Cerebellar cortex (tissue), 1 donor: ENCODE measurements at places on chromosomes 2 and 18.
A peak's percentile ranks its signal among the peaks of the same experiment; 100 is the strongest.

GRCh38 chr2:88606371-88607030, 20.8 kb downstream of the EIF2AK3 start:
- no peak for DNase-seq

- DNase-seq = peak; percentile 13
Observed at GRCh38 chr2:102049756-102050443, 58.1 kb downstream of the IL1R2 start.

- no peak for DNase-seq
Observed at GRCh38 chr18:41532344-41533086, 422.5 kb upstream of the PIK3C3 start.

DNA sequence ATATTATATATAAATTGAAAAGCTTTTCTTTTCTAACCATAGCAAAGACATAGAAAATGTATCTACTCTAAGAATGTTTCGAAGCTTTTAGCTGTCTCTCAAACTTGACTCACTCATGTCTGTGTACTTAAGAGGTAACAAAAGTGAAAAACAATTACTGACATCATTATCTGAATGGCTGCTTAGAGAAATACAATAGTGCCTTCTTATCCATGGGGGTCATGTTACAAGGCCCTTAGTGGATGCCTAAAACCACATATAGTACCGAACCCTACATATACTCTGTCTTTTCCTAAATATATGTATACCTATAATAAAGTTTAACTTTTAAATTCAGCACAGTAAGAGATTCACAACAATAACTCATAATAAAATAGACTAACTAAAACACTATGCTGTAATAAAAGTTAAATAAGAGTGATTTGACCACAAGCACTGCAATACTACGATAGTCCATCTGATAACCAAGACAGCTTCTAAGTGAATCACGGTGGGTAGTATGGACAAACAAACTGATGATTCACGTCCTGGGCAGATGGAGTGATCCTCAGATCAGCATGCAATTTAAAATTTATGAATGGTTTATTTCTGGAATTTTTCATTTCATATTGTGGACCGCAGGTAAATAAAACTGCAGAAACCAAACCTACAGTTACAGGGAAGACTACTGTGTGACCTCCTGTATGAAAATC, 246.2 kb downstream of the XIRP2 start:
- DNase-seq = no peak
